ENCODE measurements at places on chromosomes 7 and 10. TPM values are rescaled to one million over a fixed set of nuclear protein-coding genes. Genes with fewer than 3 reads are reported as not detected.

Gene PAOX
- total RNA-seq = 3.4 TPM

Gene GLRX3
- 52.8 TPM for total RNA-seq

Gene LRIT1
- total RNA-seq = not detected

Gene INA
- not detected for total RNA-seq

Gene FAM131B
- total RNA-seq = 0.42 TPM

Gene TAS2R5
- 0.72 TPM for total RNA-seq

Gene TRPV5
- total RNA-seq = not detected

Gene FAM20C
- 46.3 TPM for total RNA-seq

Gene OR2A42
- total RNA-seq = not detected

Gene ABCB1
- 3.3 TPM for total RNA-seq

Measured in right cardiac atrium (tissue), 5 donors.